ENCODE measurements at places on chromosomes 13 and 19.

DNA sequence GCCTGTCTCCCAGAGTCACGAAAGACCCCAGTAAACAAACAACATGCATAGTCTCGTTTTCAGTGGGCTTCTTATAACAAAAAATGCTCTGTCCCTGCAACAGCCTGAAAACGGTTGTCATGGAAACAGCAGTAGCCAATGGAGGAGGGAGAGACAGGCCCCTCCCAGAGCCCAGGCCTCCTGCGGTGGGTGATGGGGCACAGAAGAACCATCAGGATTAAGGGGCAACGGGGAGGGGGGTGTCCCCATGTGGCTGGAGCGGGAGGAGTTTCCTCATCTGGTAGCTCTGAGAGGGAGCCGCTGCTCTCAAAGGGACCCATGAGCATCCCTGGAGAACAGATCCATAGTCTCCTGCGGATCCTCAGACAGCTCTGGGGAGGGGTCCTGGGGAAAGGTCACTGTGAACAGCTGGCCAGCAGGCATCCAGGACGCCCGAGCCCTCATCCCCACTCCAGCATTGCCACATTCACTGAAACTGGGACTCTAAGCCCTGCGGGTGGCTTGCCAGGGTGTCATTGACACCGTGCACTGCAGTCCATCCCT, 37.5 kb upstream of the PNMA8B start:
- DNase-seq: no peak

GRCh38 chr13:48158915-48159314, 64.0 kb upstream of the MED4 start:
- DNase-seq: no peak

DNA sequence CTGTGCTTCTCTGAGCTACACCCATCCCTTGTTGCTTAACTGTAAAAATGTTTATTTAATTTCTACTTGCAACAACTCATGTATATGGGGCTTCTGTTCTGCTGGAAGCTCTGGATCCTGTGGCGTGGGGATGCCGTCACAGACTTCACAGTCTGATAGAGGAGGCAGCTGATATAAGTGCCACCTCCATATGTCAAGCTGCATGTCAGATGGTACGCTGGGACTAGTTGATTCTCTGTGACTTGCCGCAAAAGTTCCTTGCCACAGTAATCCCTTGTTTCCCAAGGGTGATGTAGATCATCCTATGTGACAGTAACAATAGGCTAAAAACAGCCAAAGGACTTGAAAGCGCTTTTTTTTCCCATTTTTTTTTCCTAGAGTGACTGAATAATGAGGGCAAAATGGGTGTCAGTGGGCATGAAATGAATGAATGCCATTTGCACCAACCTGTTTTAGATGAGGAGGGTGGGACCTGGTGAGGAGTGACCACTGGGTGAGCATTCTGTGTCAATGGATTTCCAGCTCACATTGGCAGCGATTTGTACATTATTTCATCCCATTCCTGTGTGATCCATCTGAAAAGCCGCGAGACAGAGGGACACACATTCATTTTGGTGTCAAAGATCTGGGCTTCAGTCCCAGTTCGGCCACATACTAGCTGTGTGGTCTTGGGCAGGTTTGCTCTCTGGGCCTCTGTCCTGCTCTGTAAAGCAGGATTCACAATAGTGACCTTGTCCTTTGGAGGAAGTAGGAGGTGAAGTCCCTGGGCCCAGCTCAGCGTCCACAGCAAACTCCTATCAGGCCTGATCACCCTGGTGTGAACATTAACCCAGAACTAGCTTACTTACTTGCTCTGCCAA, 88.9 kb upstream of the RNF113B start:
- no peak for DNase-seq

DNA sequence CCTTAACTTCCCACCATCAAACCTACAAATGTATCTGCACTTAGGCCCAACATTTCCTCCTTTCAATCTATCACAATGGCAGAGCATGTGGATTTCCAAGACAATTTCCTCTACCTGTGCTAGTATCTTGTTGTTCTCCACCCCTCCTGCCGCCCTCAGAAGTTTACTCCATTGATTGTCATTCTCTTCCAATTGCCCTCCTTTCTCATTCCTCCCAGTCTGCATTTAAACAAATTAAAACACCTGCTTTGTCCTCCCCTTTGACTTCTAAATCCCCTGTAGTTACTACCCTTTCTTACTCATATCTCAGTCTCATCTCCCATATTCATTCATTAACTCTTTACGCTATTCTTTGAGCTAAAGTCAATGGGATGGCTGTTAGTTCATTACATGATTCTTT, 370.6 kb downstream of the DIAPH3 start:
- no peak for DNase-seq

DNA sequence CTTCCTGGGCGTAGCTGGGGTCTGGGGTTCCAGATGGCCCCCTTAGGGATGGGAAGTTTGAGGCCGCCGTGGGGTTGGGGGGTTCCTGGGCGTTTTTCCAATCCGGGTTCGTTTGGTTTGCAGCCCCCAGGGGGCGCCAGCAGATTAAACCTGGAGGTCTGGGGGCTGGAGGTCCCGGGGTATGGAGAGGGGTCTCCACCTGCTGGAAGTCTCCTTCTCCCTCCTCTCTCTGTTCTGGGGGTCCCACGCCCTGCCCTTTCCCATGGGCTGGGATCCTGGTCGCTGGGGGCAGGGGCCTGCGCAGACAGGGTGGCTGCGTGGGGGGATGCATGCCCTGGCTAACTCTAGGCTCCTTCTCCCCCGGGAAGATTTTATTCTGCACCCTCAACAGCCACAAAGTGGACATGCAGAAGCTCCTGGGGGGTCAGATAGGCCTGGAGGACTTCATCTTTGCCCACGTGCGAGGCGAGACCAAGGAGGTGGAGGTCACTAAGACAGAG, 899 bp downstream of the GIPC3 start:
- no peak for DNase-seq

GRCh38 chr19:42081584-42082203, 5.7 kb downstream of the ZNF574 start:
- DNase-seq: no peak

DNA sequence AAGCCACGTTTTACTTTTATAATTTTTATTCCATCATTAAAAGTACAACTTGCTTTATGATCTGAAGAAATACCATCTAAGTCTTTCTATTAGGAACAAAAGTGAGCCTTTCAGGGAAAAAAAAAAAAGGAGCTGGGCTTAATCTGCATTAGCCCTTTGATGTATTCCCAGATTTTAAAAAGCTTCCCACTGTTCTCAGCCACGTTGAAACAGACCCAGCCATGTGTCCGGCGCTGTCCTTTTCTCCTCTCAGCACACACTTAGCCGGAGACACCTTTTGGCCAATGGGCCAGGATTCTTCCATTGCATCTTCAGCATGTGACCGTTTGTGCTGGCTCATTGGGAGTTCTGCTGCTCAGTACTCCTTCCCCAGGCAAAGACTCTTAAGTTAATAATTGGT, 105.5 kb downstream of the GGACT start:
- no peak for DNase-seq

DNA sequence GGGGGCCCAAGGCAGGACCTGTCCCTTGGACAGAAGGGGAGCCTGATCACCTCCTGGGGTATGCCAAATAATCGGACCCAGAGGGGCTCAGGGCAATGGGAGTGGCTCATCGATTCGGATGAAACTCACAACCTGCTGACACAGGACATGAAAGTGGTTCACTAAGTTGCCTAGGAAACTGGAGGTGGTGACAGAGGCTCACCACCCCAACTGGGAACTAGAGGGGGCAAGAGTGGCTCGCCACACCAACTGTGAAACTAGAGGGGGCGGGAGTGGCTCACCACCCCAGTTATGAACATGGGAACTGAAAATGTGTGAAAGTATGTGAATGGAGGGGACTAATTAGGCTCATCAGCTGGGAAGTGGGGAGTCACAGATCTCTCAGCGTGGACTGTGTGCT, 46.3 kb upstream of the ZNF737 start:
- DNase-seq: no peak

DNA sequence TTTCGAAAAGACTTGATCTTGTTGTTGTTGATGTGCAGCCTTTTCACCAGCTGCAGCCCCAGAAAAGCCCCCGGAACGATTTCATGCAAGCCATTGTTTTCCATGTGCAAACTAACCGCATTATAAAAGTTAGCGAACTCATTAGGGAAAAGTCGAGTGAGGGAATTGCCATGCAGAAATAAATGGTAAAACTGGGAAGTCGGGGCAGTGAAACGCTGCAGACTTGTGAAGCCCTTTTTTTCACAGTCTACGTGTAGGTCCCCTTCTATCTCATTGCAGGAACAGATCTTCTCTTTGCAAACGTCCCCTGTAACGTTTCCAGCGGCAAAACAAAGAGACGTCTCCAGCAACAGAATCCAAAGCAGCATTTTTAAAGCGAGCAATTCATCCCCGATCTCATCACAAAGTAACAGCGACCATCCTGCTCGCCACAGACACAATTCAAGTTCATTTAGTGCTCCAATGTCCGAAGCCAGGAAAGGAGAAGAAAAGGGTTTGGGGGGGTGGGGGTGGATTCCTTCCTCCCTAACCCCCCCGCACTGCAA, 1.1 kb downstream of the SLITRK1 start:
- no peak for DNase-seq

GRCh38 chr13:113170511-113170910, 12.1 kb downstream of the PROZ start:
- no peak for DNase-seq

GRCh38 chr19:39074205-39074692, 9.9 kb upstream of the ACP7 start:
- no peak for DNase-seq

Measured in non-pigmented ciliary epithelial cell (primary cell).